ENCODE measurements at places on chromosomes 1 and 21.
A peak's percentile ranks its signal among the peaks of the same experiment; 100 is the strongest.

DNA sequence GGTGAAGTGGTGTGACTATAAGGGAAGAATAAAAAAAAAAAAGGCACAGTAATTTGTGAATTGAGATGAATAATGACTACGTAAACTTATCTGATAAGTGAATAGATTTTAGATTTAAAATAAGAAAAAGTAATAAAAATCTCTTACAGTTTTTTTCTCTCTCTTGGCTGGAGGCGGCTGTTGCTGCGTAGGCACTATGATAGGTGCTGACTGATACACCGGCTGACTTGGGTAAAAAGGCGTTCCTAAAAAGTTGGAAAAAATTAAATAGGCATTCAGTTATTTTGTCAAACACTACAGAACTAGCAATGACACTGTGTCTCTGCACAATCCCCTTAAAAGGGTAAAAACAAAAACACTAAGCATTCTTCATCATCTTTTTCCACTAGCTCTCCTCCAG lies 185.7 kb upstream of the HP1BP3 start:
- no peak for DNase-seq

GRCh38 chr1:17045634-17046333 lies 8.0 kb downstream of the SDHB start:
- peak; percentile 62 for DNase-seq

DNA sequence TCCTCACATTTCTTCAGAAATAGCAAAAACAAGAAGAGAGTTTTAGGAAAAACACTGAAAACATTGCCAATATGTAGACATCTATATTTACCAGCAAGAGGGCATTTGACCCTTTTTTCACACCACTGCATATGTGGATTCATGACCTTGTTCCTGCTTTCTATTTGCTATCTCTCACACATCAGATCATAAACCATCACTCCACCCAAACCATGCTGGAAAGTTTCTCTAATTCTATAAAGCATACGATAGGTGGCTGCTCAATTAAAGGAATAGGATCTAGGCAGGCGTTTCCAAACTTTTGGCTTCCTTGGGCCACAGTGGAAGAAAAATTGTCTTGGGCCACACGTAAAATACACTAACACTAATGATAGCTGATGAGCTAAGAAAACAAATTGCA lies 35.6 kb upstream of the SAMD13 start:
- DNase-seq, result no peak

- no peak for DNase-seq
Observed at GRCh38 chr1:98323388-98323787, 338.1 kb upstream of the SNX7 start.

GRCh38 chr1:114428083-114428754 lies 82.8 kb downstream of the TRIM33 start:
- no peak for DNase-seq

GRCh38 chr1:39178541-39179431 lies 25.7 kb upstream of the MACF1 start:
- DNase-seq, result no peak

- no peak for DNase-seq
Observed at GRCh38 chr1:96329121-96329520, 392.5 kb upstream of the PTBP2 start.

- DNase-seq, result no peak
Observed at GRCh38 chr1:31787261-31787660, 23.1 kb upstream of the ADGRB2 start.

DNA sequence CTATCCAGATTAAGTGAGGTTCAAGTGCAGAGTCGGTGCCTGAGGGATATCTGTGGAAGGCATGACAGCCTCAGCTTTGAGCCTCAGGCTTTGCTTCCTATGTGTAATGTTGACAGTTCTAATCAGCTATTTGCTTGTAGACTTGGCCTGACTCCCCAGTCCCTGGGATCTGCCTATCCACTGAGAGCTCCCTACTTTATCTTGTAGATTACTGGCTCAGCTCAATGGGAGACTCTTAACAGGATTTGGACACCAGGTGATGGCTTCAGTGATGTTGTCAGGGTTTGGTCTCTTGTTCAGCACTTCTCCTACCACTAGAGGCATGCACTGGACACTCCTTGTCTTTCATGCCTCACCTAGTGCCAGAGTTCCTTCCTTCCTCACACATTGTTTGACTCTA lies 126.6 kb upstream of the BEND5 start:
- no peak for DNase-seq

- no peak for DNase-seq
Observed at GRCh38 chr1:53892911-53893310, 1.1 kb upstream of the DIO1 start.

GRCh38 chr1:62090016-62090415 lies 104.6 kb upstream of the L1TD1 start:
- peak; percentile 22 for DNase-seq

DNA sequence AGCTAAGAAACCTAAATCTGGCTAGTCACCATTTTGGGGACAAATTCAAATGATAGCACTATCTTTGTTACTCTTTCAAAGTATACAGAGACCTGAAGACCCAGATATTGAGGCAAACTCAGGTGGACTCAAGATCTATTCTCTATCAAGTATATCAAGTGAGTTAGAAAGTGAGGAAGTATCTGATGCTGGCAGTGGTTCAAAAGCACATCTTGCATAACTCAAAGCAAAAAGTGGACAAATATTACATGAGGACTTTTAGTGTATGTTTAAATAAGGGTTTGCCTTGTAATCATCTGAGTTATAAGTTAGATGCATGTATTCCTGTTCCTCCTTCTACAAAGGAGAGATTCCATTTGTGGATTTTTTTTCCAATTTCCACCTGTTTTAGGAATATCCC lies 338.4 kb downstream of the DISC1 start:
- no peak for DNase-seq

DNA sequence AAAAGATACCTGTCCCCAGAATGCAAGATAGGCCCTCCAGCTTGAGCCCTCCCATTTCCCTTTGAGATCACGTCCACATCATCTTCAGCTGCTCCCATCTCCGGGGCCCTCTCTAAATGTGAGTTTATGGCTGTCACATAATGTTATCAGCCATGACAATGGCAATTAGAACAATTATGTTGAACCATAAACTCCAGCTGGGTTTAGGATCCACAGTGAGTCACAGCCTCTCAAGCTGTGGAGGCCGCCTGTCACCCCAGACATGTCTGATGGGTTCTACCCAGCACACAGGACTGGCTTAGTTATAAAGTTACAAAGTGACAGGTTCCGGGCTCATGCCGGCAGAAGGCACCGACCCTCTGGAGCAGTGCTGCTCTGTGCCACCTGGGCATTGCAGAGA lies 597.3 kb downstream of the PTPRU start:
- DNase-seq, result no peak

DNA sequence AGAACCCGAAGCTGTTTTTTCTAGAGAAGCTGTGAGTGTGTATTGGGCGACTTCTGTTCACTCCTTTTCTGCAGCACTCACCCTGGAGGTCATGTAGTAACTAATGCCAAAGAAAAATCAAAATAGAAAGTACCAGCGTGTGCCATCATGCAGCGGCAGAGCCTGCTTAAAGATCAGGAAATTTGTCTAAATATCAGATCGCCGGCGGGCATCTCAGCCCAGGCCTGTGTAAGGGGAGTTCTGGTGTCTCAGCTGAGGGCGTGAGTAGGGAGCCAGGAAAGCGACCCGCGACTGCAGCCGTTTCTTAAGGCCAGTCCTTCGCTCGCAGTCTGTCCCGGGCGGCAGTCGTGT lies 768 bp downstream of the EDARADD start:
- DNase-seq, result no peak

DNA sequence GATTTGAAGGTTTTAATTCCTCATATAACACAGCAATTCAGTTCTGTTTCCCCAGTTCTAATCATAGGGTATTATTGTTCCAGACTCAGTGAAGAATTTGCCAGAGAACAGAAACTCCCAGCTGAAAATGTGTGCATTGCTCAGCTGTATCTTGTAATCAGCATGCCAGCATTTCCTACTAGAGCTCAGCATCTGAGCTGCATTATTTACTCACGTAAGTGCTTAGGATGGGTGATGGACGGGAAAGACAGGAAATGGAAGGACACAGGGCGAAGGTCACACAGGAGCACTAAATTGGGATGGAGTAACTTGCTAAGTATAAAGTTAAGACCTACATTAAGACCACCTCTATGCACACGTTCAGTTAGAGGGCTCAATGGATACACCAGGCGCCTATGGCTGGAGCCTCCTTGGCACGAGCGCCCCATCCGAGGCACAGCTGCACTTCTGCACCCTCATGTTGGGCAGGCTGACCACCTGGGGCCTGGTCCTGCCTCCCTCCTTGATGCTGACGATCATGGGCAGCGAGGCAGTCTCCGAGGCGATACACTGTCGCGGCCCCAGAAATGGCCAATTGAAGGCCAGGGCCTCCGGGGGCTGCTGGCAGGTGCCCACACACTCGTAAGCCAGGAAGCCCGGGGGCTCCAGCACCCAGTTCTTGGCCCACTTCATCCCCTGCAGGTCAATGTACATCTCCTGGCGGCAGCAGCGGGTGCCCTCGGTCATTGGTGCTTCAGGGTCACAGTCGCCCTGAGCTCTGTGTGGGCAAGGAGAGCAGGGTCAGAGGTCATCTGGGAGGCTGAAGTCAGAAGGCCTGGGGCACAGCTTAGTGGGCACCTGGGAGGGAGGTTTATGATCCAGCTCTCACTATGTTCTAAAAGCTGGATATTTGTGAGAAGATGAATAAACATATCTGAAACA lies 3.7 kb downstream of the LEFTY2 start:
- no peak for DNase-seq

GRCh38 chr1:65670518-65670917 lies 122.2 kb upstream of the PDE4B start:
- no peak for DNase-seq

GRCh38 chr1:212656730-212657129 lies 42.9 kb downstream of the BATF3 start:
- DNase-seq, result no peak

GRCh38 chr1:20829531-20829930 lies 42.4 kb upstream of the HP1BP3 start:
- no peak for DNase-seq

GRCh38 chr1:232192781-232193450 lies 437.0 kb downstream of the SIPA1L2 start:
- DNase-seq, result no peak

DNA sequence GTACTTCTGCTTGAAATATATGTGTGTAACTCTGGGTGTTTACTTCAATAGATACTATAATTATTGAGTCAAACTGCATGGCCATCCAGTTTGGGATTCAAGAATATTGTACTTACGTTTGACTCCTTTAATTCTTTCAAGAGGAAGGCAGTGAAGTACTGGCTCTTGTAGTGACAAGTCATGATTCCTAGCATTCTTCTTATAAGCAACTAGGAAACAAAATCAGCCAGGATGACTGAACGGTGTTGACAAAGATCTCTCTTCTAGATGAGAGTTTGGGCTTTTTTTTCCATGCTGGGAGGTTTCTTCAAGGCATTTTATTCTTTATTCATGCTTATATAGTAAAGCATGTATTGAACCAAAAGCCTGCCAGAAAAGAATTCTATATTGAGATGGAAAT lies 58.3 kb downstream of the CLEC20A start:
- DNase-seq, result no peak

GRCh38 chr1:193192586-193192985 lies 6.2 kb upstream of the B3GALT2 start:
- no peak for DNase-seq

- no peak for DNase-seq
Observed at GRCh38 chr1:154342132-154342531, 16.8 kb downstream of the ATP8B2 start.

DNA sequence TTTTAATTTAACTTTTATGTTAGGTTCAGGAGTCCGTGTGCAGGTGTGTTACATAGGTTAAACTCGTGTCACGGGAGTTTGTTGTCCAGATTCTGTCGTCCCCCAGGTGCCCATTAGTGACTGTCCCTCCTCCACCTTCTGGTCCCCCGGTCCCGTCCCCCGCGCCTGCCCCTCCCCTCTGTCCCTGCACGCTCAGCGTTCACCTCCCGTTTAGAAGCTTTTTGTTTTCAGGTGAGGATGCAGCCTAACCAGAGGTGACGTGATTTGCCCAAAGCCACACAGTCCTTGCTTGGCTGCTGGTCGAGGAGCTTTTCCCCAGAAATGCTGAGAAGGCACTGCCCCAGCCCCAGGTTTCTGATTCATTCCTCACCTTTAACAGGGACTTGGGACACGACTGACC lies 844 bp downstream of the C1orf146 start:
- peak; percentile 13 for DNase-seq

DNA sequence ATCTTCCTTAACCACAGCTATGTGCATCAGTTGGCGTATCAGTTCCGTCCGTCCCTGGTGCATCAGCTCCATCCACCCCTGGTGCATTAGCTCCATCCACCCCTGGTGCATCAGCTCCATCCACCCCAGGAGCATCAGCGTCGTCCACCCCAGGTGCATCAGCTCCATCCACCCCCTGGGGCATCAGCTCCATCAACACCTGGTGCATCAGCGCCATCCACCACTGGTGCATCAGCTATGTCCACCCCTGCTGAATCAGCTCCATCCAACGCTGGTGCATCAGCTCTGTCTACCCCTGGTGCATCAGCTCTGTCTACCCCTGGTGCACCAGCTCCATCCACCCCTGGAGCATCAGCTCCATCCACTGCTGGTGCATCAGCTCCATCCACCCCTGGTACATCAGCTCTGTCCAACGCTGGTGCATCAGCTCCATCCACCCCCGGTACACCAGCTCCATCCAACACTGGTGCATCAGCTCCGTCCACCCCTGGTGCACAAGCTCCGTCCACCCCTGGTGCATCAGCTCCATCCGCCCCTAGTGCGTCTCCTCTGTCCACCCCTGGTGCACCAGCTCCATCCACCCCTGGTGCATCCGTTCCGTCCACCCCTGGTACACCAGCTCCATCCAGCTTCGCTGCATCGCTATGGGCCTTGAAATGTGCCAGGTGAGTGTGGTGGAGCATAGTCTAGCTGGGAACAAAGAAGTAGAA lies 106.6 kb upstream of the ZBTB40 start:
- no peak for DNase-seq

DNA sequence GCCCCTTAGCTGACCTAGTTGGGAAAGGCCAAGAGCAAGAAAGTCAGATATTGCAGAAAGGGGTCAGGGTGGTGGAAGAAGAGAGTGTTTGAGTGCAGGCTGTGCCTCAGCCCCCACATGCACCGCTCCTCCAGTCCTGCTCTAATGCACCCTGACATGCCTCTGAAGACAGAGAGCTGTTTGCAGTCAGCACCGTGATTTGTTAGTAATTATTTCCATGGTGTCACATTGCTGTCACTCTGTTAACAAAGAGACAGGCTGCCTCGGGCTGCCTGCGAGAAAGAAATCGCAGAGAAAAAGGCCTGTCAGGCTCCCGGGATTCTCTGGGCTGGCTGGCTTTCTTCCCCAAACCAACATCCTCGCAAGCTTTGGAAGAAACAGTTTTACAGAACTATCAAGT lies 58.3 kb downstream of the ERI3 start:
- DNase-seq, result no peak

GRCh38 chr1:186790101-186790500 lies 38.6 kb upstream of the PLA2G4A start:
- DNase-seq, result no peak

DNA sequence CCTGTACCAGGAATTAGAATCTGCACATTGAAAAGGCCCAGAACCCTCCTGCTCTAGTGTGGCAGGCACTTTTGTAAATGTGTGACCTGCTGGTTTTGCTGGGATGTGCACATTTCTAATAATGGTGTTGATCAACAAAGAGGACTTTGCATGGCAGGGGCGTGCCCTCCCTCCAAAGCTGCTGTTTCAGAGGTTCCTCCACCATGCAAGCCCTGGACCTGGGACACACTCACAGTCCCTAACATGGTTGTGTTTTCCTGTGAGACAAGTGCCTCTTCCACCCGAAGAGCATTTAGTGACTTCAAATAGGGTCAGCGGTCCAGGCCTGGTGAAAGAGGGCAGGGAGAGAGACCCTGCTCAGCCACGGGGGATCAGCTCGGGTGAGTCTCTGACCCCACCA lies 28.1 kb downstream of the TENT5C start:
- DNase-seq, result no peak

- no peak for DNase-seq
Observed at GRCh38 chr1:180166436-180166800, 11.7 kb downstream of the QSOX1 start.

All from iPS-NIHi11 (cell line).